ENCODE measurements at places on chromosomes 7 and 10.

- DNase-seq, result peak; percentile 57
Observed at GRCh38 chr7:98617051-98617959, at the start of gene NPTX2. NPTX2 (plus strand) TSS chr7:98617285; CDS start chr7:98617462, 177 bp downstream.

GRCh38 chr7:140596519-140597427 lies 43.8 kb downstream of the DENND2A start:
- DNase-seq, result no peak

GRCh38 chr10:4498711-4499251 lies 327.2 kb upstream of the AKR1E2 start:
- DNase-seq, result no peak

- no peak for DNase-seq
Observed at GRCh38 chr10:129848696-129849451, 115.2 kb downstream of the EBF3 start.

- no peak for DNase-seq
Observed at GRCh38 chr7:19376538-19376937, 231.3 kb upstream of the FERD3L start.

- DNase-seq, result no peak
Observed at GRCh38 chr7:2713370-2713769, 25.4 kb downstream of the AMZ1 start.

DNA sequence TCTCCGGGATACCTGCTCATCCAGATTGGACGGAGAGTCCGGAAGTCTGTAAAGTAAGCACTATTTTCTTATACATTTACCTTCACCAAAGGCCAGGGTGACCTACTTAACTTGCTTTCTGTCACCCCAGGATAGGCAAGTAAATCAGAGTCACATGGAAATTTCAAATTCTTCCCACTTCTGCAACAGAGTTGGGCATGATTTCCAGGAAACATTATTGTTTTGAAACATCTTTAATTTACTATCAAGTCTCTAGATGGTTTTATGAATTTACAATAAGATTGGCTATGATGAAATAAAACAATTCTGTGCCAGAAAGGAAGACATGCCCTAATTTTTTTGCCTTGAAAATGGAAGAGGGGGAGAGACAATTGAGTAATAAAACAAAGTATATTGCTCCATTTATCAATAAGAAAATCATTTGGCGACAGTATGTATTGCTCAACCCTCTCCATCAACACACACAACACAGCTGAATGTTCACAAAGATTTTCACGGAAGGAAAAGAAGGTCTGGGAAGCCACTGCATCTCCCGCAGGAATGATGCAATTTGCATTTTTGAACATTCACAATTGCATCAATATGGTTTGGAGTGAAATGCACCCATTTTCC lies 702.8 kb downstream of the PARD3 start:
- DNase-seq, result no peak

DNA sequence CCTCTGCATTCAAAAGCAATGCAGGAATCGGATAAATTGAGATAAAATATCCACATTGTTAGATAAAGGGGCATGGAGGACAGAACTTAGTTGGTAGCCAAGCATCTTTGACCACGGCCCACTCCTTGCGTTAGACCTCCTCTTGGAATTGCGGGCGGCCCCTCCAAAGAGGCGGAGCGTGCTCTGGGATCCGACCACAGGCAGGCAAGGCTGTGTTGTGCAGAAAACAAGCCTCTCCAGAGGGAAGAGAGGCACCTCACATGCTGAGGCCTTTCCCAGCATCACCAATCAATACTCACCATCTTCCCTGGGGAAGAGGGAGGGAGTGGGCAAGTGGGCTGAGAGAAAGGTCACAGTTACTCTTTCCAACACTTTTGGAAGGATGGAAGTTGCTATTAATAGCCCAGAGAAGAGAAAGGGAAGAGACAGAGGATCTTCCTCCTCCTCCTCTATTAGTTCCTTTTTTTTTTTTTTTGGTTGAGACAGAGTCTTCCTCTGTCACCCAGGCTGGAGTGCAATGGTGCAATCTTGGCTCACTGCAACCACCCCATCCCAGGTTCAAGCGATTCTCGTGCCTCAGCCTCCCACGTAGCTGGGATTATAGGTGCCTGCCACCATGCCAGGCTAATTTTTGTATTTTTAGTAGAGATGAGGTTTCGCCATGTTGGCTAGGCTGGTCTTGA lies 49.7 kb upstream of the NRF1 start:
- no peak for DNase-seq

DNA sequence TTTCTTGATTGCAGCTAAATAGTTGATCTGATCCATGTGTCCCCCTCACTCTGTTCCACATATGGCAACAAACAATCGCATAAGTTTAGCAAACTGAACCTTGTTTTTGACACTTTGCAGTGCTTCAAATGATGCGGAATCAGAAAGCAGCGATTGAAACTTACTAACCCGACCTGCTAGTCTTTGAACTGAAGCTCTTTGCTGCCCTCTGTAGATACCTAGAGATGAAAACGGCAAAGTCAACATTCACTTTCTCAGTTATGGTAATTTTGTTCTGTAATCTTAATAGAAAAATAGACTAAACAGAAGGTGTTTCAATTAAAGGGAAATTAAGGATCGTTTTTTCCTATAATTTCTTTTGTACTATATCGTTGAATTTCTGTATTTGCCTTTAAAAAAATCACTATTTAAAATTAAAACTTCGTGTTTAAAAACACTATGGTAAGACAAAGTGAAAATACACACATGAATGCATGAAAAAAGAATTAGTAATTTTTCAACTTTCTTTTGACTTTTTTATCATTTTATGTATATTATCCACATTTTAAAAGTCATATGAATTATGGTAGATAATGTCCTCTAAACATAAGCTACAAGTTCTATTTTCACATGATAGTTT lies 276.5 kb downstream of the MAGI2 start:
- DNase-seq, result peak; percentile 73

GRCh38 chr7:32072397-32072796 lies 2.2 kb upstream of the PDE1C start:
- no peak for DNase-seq

GRCh38 chr10:125494651-125495239 lies 188.2 kb downstream of the TEX36 start:
- DNase-seq, result no peak

DNA sequence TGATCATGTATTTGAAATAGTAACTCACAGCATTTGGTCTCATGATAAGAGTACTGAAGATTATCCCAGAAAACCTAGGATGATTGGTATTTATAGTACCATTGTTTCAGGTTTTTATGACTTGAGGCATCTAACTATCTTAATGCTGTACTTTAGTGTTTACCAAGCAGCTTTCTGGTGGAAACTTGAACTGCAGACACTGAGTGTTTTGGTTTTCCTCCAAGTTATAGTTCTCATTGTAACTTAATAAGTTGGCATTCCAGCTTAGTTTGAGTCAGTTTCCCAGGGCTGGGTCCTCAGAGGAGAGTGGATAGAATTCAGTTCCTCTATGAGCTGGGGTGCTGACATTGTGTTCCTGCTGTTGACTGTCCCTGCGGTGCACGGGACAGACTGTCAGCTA lies 50.4 kb downstream of the SEC23IP start:
- DNase-seq, result no peak

DNA sequence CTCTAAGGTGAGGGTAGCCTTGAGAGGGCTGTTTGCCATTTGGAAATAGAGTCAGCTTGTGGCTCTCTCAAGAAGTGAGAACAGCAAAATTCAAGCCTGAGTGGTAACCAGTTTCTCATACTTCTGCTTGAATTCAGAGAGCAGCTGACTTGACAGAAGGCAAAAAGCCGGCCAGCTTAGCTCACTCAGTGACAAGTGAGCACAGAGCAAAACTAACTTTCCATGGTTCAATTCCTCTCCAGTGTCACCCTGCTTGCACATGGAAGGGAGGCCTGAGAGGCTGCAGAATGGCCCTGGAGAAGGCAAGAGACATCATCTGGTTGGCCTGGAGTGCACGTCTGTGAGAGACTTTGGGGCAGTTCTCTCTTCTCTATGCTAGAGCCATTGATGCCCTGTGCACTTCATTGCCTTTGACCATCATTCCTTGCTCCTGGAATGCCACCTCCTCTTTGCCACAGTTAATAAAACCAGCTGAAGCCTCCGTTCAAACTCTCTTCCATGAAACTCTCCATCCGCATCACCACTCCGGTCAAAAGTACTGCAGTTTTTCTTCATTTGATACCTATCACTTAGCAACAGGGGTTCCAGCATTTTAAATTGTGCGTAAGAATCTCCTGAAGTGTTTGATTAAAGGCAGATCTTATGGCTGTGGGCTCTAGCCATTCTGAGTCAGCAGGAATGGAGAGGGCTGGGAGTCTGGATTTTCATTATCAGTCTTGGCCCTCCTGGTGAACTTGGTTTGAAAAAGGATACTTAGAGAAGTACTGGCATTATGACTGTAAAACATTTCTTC lies 69.8 kb upstream of the PIK3CG start:
- no peak for DNase-seq

GRCh38 chr10:93363891-93364648 lies 118.1 kb downstream of the MYOF start:
- no peak for DNase-seq

DNA sequence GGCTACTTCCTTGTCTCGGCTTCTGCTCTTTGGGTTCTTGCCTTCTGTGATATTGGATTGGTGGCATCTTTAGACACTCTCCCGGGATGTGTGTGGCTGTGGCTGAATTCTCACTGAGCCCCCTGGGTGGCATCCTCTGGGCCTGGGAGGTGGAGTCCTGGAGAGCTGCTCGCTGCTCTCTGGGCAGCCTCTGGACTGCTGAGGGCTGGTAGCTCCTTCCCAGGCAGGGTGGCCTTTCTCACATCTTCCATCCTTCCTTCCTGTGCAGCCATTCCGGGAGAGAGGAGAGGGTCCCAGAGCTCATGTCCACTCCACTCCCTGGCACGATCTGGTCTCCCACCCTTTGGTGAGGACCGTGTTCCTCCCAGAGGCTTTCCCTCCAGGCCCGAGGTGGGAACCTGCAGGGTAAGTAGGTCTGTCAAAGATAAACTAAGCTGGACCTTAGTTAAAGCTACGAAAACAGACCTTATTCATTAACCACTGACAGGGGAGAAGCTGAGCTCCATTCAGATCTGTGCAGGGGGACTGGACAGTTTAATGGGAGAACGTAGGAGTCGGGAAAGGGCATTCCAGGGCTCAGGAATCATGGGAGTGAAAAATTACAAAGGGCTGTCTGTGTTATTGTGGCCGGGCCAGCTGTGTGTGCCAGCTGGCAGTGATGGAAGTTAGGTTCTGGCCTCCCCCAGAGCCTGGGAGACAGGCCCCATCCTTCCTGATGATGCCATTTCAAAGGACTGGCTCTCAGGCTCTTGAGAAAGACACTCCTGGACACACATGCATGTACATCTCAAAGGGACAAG lies 8.7 kb downstream of the ATP6V0E2 start:
- peak; percentile 77 for DNase-seq

GRCh38 chr7:155874411-155874810 lies 62.1 kb upstream of the SHH start:
- no peak for DNase-seq

Measured in putamen (tissue), 1 donor.